Activated CD4-positive, alpha-beta memory T cell treated with anti-CD3 and anti-CD28 coated beads, Interleukin-2, amount 10 ng/mL, durations not matched to agents 7 days and 5 days (primary cell): ENCODE measurements at places on chromosomes 3 and 15.

DNA sequence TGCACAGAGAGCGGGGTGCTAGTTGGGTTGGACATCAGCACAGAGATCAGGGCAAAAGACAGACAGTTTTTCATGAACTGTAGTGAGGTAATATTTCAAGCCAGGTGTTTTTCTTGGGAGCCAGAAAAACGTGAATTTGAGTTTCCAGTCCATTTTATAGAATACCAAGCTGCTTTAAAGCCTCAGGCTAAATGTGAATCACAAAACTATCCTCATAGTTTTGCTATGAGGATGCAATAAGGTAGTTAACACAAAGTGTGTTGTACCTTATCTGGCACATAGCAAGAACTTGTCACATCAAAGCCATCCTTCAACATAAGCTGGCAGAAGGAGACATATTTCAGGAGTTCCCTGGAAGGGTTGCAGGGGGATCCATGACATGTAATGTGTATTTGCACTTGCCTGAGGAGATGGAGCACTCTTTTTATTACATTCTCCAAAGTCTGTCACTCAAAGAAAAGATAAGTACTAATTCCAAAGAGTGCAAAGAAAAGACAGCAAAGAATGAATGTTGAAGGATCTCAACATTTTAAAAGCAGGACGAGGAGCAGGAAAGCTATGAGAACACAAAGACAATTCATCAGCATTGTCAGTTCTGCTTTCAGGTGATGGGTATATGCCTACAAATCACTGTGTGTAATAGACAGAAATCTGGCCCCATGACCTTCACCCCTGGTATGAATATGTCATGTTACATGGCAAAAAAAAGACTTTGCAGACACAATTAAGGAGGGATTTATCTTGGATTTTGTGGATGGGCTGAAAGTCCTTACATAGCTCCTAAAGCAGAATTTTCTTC lies 1046.4 kb downstream of the NTRK3 start:
- no peak for DNase-seq

GRCh38 chr3:105781871-105782270 lies 86.9 kb downstream of the CBLB start:
- no peak for DNase-seq

DNA sequence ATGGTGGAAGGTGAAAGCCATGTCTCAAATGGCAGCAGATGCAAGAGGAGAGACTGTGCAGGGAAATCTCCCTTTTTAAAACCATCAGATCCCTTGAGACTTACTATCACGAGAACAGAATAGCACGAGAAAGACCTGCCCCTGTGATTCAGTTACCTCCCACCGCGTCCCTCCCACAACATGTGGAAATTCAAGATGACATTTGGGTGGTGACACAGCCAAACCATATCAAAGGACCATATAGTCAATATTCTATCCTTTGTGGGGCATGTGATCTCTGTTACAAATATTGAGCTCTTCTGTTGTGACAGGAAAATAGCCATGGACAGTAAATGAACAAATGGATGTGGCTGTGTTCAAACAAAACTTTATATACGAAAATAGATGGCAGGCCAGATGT lies 77.2 kb upstream of the ACKR4 start:
- DNase-seq: no peak

GRCh38 chr3:55204417-55204816 lies 276.6 kb upstream of the LRTM1 start:
- DNase-seq: no peak
